ENCODE measurements at places on chromosomes 1 and 21.

DNA sequence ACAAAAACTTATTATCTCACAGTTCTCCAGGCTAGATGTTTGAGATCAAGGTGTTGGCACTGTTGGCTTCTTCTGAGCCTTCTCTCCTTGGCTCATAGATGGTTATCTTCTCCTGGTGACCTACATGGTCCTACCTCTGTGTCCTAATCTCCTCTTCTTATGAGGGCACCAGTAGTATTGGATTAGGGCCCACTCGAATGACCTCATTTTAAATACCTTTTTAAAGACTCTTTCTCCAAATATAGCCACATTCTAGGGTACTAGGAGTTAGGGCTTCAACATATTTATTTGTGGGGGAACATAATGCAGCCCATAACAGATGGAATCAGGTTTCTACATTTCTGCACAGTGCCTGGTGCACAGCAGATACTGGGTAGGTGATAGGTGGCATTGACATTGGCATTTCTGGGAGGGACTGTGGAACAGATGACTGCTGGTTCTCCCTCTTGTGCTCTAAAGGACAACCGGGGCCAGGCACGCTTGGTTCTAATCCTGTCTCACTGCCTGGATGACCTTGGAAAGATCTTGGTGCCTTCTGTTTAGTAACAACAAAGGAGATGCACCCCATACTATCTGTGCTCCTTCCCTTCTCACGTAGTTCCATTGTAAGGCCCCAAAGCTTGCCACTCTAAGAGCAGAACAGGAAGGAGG is 140.3 kb downstream of the PLPP3 start:
- DNase-seq = no peak

GRCh38 chr21:15592271-15592860 is 137.4 kb upstream of the USP25 start:
- DNase-seq = no peak

DNA sequence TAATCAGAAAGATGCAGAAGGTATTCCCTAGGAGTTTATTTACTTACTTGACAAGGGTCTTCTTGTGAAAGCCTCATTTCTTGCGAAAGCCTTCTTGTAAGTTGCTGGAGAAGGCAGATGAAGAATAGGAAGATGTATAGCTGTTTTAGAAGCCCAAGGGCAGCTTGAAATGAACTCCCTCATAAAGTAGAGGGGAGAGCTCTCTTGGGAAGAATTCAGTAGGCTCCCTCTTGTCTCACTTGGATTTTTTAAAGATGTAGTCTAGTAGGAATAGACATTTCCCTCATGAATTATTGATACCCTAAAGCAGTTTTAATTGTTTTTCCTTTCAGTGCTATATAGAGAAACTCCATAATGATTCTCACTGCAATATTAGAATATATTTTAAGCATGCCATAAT is 639.2 kb upstream of the CXADR start:
- DNase-seq = no peak

DNA sequence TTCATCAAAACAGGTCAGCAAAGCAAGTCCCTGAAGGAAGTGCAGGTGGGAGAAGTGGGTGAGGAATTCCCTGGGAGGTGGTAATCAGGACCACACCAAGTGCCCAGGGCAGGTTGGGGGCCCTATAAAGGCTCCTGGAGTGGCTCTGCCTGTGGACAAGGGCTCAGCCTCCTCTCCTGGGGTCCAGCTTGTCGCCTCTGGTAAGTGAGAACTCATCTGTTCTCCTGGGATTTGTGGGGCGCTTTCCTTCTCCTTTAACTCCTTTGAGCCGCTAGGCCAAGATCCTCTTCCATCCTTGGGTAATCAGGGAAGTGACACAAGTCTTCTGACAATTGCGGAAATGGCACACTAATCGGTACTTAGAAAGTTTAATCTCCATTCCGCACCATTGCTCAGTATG is at the start of gene SPRR4:
Gene SPRR4, plus strand, starts transcription at position 154 of the 400 bp plus-strand sequence. CDS start 1,243 bp downstream, outside the sequence.
- no peak for DNase-seq

DNA sequence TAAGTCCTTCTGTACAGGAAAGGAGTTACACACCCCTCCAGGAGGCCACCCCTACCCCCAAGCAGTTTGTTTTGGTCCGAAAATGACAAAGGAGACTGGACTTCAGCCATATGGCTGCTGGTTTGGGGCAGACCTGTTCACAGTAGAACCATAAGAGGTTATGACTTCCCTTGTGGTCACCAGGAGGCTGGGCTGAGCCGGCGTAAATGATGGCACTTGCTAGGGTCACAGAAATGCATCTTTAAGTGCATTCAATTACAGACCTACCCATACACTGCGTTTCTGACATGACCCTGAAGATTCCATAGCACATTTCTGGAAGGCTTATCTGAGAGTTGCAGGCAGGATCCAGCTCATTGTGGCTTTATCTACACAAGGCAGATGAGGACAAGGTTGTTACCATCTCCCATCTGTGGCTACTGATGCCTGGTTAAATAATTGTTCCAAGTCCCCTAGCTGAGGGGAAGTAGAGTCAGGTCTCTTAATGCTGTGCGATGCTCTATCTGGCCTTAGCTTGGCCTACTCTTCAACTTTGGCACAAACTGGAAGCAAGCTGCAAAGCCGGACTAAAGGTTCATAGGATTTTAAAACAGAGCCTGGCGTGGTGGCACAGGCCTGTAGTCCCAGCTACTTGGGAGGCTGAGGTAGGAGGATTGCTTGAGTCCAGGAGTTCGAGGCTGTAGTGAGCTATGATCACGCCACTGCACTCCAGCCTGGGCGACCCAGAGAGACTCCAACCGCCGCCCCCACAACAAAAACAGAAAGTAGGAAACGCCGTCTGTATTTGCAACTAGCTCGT is 1.7 kb upstream of the TRIM67 start:
- no peak for DNase-seq

- DNase-seq = no peak
Observed at GRCh38 chr1:86704972-86705664, 742 bp downstream of the SH3GLB1 start.

- no peak for DNase-seq
Observed at GRCh38 chr1:64811131-64811530, 66.3 kb downstream of the RAVER2 start.

GRCh38 chr21:34227386-34227852 is 136.4 kb upstream of the KCNE2 start:
- no peak for DNase-seq

DNA sequence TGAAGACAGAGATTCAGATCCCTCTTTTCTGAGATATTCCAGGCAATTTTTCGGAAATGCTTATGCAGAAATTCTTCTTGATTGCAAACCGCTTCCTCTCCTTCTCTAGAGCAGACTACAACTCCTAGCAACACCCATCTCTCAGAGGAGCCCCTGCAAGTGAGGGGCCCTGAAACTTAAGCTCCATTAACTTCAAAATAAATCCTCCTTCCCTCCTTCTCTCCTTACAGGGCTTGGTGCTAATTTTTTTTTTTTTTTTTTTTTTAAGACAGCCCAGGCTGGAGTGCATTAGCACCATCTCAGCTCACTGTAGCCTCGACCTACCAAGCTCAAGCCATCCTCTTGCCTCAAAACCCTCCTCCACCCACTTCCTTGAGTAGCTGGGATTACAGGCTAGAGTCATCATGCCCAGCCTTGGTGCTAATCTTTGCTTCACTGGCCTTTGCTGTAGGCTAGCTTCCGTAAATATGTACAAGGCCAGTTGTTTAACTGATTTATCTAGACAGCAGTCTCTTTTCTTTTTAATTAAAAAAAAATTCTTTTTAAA is 30.2 kb upstream of the SFPQ start:
- no peak for DNase-seq

GRCh38 chr1:63704443-63704842 is 69.4 kb upstream of the ROR1 start:
- DNase-seq = no peak

GRCh38 chr1:27306892-27307761 is 14.8 kb upstream of the TMEM222 start:
- DNase-seq = no peak

GRCh38 chr1:180267211-180267561 is 37.1 kb downstream of the LHX4 start:
- peak; percentile 40 for DNase-seq

GRCh38 chr1:45762291-45762690 is 11.8 kb upstream of the IPP start:
- DNase-seq = no peak

DNA sequence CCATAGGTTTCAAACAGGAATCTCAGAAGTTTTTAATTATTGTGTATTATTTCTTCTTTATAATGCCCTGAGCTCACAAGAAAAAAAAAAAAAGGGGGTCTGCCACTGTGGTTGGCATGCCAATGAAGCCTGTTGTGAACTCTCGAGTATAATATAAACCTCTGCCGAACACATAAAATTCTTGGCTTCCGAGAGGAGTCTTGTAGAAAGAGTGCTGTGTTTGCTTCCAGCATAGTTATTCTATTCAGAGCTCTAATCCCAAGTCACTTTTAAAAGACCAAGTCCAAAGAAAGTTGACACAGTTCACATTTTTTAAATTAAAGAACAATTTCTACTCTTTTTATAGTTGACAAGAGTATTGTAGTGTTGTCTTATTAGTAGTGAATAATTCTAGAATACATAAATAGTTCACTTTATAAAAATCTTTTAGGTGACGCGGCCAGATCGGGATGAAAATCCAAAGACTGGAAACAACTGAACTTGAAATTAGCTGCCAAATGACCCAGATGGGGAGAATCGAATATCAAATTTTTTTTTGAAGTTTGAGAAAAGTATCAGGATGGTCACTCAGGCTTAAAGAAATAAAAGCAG is 293.2 kb downstream of the DUSP10 start:
- no peak for DNase-seq

DNA sequence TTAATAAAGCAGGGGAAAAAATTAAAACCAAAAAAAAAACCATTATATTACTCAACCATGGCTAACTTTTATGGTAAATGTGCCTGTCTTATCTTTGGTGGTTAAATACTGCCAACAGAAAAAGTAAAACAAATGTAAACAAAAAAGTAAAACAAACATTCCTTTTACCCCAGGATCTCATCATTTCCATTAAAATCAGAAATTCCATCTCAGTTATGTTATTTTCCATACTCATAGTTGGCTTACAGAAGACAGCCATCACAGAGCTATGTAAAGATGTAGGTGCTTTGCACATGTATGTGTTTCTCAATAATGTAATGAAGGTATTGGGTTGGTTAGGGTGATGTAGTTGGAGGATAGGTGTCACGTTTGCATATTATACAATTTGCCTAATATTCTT is 185.0 kb downstream of the KCNK2 start:
- no peak for DNase-seq

GRCh38 chr1:222728746-222729145 is 8.3 kb upstream of the FAM177B start:
- DNase-seq = no peak

GRCh38 chr1:181249186-181249585 is 160.7 kb downstream of the IER5 start:
- no peak for DNase-seq

DNA sequence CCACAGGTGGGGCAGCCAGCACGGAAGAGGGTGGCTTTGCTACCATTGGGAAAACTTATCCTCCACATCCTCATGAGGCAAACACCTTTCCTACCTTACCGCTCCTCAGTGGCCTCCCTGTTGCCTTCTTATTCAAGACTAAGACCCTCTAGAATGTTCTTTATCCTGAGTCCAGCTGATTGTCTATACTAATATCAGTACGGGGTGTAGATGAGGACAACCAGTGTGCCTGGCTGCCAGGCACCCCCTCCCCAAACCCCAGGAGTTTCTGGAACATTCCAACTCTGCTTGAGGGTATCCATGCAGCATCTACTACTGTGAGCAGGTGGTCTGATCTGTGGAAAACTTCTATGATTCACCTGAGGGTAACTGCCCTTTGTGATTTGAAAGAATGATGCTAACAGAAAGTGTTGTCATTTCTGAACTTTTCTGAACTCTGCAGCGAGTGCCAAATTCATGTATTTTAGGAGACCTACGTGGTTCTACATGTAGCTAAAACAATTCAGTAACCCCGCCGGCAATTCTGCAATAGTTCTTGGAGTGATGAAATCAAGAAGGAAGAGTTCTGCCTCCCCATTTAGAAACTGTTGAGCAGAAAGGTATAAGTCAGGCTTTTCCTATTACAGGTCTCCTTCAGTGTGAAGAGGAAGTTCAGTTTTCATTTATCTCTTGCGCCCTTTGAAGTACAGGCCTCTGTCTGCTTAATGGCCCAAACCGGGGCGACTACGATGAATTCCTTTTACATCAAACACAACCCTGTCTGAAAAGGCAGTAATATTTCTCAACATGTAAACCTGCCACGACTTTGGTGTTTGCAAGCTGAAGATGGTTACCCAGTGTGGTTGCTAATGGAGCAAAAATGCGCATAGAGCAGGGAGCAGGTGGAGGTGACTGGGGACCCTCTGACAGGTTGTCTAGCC is 80.4 kb downstream of the RUNX1 start:
- no peak for DNase-seq

GRCh38 chr1:54965624-54966340 is 14.6 kb upstream of the TMEM61 start:
- DNase-seq = peak; percentile 44

DNA sequence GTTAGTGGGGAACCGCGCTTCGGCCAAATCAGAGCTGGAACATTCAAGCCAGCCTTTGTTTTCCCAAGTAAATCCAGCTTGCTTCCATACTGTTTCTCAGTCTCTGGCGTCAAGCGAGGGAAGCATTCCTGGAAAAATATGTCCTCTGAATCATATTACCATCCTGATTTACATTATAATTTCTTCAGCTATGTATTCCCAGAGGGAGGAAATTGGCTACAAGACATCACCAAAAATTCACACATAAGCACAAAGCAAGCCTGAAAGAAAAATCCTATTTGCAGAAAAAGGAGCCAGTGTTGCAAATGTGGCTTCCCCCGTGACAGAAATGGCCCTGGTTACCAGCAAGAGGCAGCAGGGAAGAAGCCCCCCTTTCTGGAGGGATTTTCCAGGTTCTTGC is 233.3 kb downstream of the KCNJ6 start:
- DNase-seq = no peak

- no peak for DNase-seq
Observed at GRCh38 chr1:16174261-16174868, 18.5 kb upstream of the EPHA2 start.

- DNase-seq = no peak
Observed at GRCh38 chr21:37848721-37849490, 67.4 kb downstream of the KCNJ6 start.

DNA sequence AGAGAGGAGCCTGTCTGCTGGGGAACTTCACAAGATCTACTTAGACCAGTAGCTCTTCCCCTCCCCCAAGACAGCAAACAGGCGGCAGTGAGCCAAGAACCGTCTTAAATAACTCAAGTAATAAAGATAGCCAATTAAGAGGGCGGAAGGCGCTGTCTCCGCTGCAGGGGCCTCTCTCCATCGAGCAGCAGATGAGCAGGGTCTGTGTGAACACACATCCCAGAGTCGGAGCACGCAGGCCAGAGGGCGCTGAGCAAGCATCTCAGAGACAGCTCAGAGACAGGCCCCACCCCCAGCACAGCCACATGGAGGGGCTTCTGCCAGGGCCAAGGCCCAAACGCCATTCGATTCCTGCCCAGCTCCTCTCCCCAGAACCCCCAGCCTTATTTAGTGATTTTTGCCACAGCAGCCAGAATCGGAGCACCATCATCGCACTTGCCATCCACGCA is 11.1 kb downstream of the IFFO2 start:
- no peak for DNase-seq

GRCh38 chr1:115166531-115167091 is 77.3 kb upstream of the TSPAN2 start:
- no peak for DNase-seq

- DNase-seq = no peak
Observed at GRCh38 chr1:240467895-240468294, 144.1 kb downstream of the GREM2 start.

- DNase-seq = no peak
Observed at GRCh38 chr1:49297783-49298182, 521.1 kb upstream of the BEND5 start.

- no peak for DNase-seq
Observed at GRCh38 chr1:183807549-183808168, 2.7 kb downstream of the RGL1 start.

All from activated CD8-positive, alpha-beta memory T cell treated with anti-CD3 and anti-CD28 coated beads, Interleukin-2, amount 50 U/mL, for 48 hours (primary cell).